HT-29 (cell line): ENCODE measurements at places on chromosomes 13 and 19. TPM values are rescaled to one million over a fixed set of nuclear protein-coding genes. Genes with fewer than 3 reads are reported as not detected.

Gene FUT2
- total RNA-seq: 14.3 and 21.0 TPM in 2 replicates

Gene MAB21L1
- total RNA-seq: not detected in 2 replicates

Gene OR7A5
- total RNA-seq: not detected in 2 replicates

Gene WDR87
- not detected in 2 replicates for total RNA-seq

Gene UBE2L5
- not detected in 2 replicates for total RNA-seq

GRCh38 chr19:11530432-11530831 lies 1.5 kb upstream of the ECSIT start:
- peak; percentile 72 for DNase-seq

- no peak for DNase-seq
These were observed 37.8 kb downstream of the BRD4 start for GRCh38 chr19:15294561-15294990.

DNA sequence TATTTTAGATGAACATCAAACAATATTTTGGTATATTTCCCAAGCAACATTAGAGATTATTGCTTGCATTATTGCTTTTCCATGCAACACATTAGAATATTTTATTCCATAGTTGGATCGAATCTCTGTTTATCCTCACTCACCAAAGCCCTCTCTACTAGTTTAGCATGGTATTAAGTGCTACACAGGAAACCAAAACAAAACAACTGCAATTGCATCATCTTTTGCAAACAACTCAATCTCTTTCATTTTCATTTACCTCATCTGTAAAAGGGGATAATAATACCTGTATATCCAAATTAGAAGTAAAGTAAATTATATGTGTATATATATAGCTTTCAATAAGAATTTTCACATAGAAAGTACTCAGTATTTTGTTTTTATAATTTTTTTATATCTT lies 147.8 kb upstream of the PCDH9 start:
- no peak for DNase-seq

DNA sequence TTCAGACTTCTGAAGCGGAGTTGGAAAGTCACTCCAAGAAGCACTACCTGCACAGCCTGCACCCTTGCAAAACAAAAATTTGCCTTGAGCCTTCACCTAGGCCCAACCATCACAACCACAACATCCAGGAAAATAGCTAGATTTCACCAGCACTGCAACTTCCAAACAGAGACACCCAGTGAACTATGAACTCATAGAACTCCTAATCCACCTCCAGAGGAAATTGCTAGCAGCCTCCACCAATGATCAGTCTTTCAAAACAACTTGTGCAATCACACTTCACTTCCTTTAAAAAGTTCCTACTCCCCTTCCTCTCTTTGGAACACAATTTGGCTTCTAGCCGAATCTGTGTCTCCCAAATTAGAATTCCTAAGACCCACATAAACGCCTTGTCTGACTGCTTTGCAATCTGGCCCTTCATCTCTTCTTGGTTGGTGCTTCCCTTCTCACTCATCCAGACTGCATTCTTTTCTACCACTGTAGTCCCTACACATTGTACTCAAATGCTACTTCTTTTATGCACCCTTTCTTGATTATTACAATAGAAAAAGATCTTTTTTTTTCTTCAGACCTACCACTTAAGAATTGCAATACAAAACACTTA lies 489.2 kb upstream of the ARGLU1 start:
- no peak for DNase-seq

DNA sequence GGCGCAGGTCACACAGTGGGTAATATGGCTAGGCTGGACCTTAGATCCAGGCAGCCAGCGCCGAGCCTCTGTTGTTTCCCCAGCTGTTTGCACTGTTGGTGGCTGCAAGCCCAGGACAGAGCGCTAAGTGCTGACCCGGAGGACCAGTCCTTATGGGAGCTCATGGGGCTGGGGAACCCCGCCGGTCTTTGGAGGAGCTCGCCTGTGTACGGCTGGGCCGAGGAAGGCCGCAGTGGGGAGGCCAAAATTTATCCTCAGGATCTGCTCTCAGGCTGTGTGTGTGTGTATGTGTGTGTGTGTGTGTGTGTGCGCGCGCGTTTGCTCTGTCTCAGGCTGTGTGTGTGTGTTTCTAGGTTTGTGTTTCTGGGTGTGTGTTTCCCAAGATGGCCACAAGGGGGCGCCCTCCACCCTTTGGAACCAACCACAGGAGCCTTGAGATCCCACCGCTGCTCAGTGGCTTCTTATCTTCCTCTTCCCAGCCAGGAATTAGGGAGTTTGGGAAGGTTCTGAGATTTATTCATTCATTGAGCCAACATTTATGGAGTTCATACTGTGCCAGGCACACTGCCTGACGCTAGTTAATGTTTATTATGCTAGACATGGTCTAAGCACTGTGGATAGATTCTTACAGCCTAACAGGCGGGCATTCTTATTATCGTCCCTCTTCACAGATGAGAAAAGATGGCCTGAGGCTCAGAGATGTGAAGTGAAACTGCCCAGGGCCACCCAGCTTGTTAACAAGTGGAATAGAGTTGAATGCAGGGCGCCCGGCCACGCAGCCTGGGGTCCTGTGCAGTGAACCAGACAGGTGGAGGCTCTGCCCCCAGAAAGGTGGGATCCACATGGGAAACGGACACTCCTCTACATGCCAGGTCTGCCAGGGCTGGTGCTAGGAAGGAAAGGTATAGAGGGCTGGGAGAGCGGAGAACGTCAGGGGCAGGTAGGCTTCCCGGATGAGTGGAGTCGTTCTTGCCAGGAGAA lies 13.0 kb downstream of the PGLYRP1 start:
- peak; percentile 97 for DNase-seq

DNA sequence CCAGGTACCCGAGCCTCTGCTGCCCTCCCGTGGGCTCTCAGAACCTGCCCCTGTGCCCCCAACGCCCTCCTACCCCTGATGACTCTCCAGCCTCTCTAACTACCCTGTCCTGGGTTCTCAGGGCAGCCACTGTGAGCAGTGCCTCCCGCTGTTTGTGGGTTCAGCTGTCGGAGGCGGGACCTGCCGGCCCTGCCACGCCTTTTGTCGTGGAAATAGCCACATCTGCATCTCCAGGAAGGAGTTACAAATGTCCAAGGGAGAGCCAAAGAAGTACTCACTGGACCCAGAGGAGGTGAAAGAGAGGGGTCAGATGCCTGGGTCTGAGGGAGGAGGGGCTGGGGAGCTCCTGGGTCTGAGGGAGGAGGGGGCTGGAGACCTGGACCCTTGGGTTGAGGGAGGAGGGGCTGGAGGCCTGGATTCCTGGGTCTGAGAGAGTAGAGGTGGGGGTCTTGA lies 20.0 kb downstream of the CNFN start:
- no peak for DNase-seq

- no peak for DNase-seq
These were observed 51.0 kb downstream of the SOX1 start for GRCh38 chr13:112117955-112118302.

DNA sequence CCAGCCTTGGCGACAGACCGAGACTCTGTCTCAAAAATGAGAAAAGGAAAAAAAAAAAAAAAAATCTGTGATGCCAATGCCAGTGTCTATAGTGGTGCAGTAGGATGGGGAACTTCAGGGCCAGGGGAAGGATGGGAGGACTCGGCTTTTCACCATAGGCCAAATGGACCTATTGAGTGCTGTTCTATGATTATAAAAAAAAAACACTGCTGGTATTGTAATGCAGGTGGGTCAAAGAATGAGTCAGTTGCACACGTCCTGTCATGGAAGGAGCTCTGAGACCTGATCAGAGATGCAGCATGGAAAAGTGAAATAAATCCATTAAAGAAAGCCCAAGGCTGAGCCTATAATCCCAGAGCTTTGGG lies 7.0 kb downstream of the DNAJB1 start:
- no peak for DNase-seq

DNA sequence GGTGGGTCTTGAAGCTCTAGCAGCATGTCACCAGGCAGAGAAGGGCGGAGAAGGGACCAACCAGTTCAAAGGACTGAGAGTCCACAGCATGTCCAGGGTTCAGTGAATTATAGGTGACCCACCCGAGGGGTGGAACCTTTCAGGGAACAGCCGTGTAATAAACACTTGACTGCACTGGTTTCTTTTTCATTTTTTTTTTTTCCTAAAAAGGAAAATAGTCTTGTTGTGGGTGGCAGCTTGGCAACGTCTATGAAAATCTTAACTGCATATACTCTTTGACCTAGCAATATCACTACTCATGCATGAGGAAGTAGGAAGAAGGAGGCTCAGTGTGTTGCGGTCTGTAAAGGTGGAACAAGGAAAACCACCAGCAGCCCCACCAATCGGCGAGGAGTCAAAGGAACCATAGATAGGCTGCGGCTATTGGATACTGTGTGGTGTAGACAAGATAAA lies 13.0 kb upstream of the MYH14 start:
- peak; percentile 99 for DNase-seq

GRCh38 chr13:111252446-111253364 lies 67.7 kb upstream of the TEX29 start:
- no peak for DNase-seq

- no peak for DNase-seq
These were observed 5.6 kb downstream of the NANOS2 start for GRCh38 chr19:45908956-45909355.

DNA sequence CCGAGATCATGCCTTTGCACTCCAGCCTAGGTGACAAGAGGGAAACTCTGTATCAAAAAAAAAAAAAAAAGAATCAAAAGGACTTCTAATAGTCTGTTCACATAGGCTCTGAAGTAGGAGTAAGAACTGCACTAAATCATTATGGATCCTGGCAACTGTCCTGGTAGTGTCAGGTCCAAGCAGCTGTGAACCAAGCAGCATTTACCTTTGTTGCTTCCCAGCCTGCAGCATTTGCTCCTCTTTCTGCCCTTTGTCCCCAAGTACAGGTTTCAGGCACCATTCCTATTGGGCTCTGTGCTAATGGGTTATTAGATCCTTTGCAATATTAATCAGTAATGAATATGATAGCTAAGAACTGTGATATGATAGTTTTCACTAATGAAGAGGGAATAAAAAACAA lies 77.4 kb upstream of the NBEA start:
- peak; percentile 34 for DNase-seq

DNA sequence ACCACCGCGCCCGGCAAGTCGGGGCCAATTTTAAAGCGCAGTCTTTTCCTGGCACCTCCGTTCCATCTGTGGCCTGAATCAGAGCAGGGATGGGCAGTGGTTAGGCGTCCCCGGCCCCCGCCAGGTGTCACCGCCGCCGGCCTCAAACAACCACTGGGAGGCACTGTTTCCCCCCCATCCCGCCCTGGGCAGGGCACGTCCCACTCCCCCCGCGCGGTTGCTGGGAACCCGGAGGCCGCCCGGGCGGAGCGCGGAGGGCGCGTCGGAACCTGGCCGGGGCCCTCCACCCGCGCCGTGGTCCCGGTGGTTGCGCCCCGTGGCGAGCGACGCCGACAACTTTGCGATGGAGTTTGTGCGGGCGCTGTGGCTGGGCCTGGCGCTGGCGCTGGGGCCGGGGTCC lies at the start of gene GRIN3B:
Gene GRIN3B (plus strand): TSS at position 325 of the 400 bp plus-strand sequence. CDS start 19 bp downstream, at position 344.
- no peak for DNase-seq

- peak; percentile 70 for DNase-seq
These were observed at the start of gene TRIP10 for GRCh38 chr19:6739390-6739882. Gene TRIP10 (plus strand): TSS chr19:6739680. CDS start chr19:6739762, 82 bp downstream.

GRCh38 chr13:95644601-95645052 lies at the start of gene DZIP1:
Gene DZIP1 (minus strand): TSS chr13:95644706. CDS start chr13:95642029, 2,677 bp downstream.
- no peak for DNase-seq

- no peak for DNase-seq
These were observed 1.5 kb downstream of the RPS11 start for GRCh38 chr19:49497789-49498103.

- no peak for DNase-seq
These were observed 1.5 kb downstream of the SLC25A23 start for GRCh38 chr19:6457958-6458694.

GRCh38 chr19:36041831-36042230 lies 9.2 kb upstream of the CLIP3 start:
- DNase-seq: no peak

GRCh38 chr19:18697680-18698079 lies 14.2 kb downstream of the CRTC1 start:
- DNase-seq: peak; percentile 32
